Stimulated activated CD8-positive, alpha-beta memory T cell treated with anti-CD3 and anti-CD28 coated beads, Interleukin-12 subunit alpha, Interleukin-12 subunit beta, amount 100 ng/mL, for 4 hours (primary cell): ENCODE measurements at places on chromosomes 4 and X.

GRCh38 chrX:115553171-115553570, 7.8 kb upstream of the PLS3 start:
- DNase-seq = no peak

GRCh38 chr4:74754218-74754617, 40.1 kb downstream of the BTC start:
- DNase-seq = no peak

GRCh38 chr4:35124106-35124505, 1120.2 kb downstream of the ARAP2 start:
- no peak for DNase-seq

GRCh38 chr4:48445704-48446103, 37.4 kb upstream of the SLC10A4 start:
- DNase-seq = no peak

GRCh38 chr4:31370866-31371465, 650.8 kb downstream of the PCDH7 start:
- no peak for DNase-seq

DNA sequence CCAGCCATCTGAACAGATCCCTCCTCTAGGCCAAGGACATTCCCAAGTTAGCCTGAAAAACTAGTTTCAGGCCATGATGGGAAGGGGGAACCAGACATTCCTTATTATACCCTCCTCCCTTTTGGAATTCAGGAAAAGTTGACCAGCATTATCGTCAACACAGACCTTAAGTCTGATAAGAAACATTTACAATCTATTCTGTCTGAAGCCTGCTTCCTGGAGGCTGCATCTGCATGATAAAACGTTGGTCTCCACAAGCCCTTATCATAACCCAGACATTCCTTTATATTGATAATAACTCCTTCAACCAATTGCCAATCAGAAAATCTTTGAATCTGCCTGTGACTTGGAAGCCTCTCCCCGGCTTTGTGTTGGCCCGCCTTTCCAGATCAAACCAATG, 44.3 kb downstream of the EFHC2 start:
- DNase-seq = no peak

GRCh38 chrX:55057675-55058249, 17.1 kb upstream of the PAGE2B start:
- no peak for DNase-seq

- DNase-seq = no peak
Observed at GRCh38 chr4:176292920-176293319, 23.9 kb upstream of the ASB5 start.

DNA sequence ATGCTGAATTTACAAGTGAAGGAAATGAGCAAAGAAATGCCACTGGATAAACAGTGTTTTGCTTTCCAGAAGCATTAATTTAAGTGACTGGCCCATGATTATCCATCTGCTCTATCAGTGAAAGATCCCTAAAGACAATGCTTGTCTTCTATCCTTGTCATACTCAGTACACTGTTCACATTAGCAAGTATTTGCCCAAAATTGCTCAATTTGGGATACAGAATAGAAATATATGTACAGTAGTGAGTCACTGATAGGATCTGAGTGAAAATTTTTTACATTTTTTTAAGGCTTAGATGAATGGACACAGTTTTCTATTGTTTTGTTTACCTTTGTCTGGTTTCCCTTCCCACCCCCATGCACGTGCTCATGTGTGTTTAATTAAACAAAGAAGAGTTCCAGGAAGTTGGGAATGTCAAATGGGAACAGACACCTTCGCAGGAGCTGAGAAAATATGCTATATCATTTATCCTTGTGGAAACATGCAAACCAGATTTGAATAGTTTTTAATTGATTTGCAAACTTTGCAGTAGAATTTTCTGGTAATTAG, 656.3 kb downstream of the RPA4 start:
- no peak for DNase-seq

GRCh38 chrX:9318766-9319165, 146.1 kb upstream of the TBL1X start:
- no peak for DNase-seq

GRCh38 chrX:72079607-72080006, 52.1 kb downstream of the RTL5 start:
- DNase-seq = no peak

DNA sequence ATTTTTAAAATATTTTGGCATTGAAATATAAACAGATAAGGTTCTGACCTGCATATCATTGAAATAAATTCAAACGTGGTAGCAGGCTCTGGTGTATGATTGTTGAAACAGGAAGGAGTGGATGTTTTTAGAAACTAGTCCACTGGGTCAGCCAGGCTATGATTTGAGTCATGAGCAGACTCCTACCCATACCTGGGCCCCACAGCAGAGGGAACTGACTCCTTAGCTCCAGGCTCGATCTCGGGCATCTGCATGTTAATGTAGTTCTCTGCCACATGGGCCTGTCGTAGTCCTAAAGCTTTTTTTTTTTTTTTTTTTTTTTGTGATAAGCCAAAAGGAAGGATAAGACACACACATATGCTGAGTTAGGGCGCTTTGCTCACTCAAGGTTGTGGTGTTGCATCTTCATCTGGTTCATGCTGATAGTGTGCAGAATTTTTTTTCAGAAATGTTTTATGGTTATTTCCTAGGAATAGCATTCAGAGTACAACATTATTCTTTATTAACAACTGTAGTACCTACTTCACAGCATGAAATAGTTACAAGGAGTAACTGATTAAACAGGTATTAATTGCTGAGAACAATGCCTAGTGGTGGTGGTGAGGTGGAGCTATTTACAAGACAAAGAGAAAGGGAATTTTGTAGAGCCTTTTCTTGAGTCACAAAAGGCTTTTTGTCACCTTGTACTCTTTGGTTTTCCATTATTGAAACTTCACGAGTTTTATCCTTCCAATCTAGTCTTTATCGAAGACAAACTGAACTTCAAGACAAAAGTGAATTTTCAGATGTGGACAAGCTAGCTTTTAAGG, 27.3 kb downstream of the OFD1 start:
- DNase-seq = no peak

DNA sequence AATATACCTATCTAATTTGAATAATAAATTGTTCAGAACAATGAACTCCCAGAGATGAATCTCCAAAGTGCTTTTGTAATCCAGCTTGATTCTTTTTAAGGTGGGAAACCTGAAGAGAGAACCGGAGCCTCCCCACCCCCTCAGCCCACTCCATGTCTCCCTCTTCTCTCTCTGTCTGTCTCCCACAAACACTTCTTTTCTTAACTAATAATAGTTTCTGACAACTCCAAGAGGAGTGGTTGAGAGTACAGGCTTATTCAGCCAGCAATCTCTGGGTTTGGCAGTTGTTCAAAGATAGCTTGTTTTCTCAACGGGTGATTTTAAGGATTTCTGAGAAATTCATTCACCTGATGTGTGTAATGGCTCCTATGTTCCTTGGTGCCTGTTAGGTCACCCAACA, 23.4 kb downstream of the PPP4R3C start:
- no peak for DNase-seq

DNA sequence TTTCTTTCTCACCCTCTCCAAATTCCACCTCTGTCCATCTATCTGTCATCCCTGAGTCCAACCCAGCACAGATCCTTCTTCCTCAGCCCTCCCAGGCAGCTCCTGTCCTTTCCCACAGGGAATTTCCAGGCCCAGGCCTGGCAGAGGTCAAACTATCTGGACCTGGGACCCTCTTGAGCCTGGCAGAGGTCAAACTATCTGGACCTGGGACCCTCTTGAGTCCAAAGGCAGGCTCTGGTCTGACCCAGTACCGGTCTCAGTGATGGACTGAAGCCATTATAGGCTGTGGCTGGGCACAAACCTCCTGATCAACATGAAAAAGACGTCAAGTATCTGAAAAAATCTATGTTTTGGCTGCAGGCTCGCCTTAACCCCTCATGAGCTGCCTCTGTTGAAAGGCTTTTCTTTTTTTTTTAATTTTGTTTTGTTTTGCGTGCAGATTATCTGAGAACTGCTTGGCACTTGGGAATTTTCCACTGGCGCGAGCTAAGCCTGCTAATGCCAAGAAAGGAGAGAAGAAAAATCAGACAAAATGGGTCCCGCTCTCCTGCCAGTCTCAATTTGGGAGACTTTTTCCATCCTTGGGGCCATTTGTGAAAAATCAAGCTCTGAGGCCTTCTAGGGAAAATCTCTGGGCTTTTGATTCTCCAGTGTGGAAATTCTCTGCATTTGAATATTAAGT, 31.2 kb downstream of the MSX1 start:
- DNase-seq = no peak

GRCh38 chr4:53854991-53855568, 209.3 kb downstream of the CHIC2 start:
- DNase-seq = no peak

- no peak for DNase-seq
Observed at GRCh38 chr4:84215217-84215616, 283.9 kb downstream of the NKX6-1 start.

- no peak for DNase-seq
Observed at GRCh38 chrX:148629434-148629833, 129.0 kb downstream of the AFF2 start.

GRCh38 chr4:9916346-9916745, 105.0 kb downstream of the SLC2A9 start:
- no peak for DNase-seq

- DNase-seq = no peak
Observed at GRCh38 chr4:123623611-123624010, 227.0 kb downstream of the SPRY1 start.

DNA sequence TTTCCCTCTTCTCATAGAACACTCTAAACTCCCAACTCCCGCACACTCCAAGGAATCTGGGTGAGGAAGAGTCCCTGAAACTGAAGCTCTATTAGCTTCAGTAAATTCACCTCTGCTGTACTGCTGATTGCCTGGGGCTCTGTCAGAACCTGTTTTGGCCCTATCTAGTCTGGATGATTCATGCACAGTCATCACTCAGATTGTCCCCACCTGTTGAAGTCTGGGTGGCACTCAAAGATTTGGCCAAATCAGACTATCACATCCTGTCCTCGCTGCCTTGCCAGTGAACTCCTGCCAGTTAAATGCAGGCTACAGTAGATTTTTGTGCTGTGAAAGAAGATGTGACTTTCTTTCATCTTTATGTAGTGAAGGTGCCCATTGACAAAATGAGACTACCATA, 63.5 kb upstream of the EMCN start:
- no peak for DNase-seq

- no peak for DNase-seq
Observed at GRCh38 chr4:71269233-71269632, 69.6 kb upstream of the SLC4A4 start.

DNA sequence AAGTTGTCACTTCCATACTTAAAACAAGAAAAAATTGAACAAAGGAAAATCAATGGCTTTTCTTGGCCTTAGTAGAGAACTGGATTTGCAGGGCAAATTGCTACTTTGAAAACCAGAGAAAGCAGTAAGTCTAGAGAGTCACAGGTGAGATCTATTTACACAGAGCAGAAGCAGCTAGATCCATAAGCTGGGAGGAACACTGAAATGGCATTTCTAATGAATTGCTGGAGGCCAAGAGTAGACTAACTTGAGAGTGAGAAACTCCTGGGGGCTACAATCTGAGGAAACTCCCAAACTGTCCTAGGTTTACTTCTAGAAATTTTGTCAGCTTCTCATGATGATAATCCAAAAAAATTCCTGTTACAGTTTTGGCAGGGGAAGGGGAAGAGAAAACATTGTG, 133.3 kb downstream of the SPCS3 start:
- no peak for DNase-seq

GRCh38 chr4:112968451-112969159, 80.8 kb upstream of the ANK2 start:
- no peak for DNase-seq

DNA sequence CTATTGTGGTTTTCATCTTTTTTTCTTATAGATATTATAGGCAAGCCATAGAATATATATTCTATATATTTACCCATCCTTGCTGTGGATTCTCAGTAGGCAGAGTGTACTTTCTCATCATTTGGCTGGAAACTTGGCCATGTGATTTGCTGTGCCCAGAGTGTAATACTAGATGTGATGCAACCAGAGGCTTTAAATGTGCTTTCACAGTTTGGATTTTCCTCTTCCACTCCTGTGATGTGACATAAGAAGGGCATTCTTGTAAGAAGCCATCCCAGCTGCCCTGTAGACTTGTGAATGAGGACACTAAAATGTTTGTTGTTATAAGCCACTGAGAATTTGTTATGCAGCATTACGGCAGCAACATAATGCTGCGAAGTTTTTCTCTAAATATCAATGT, 10.4 kb upstream of the HPGDS start:
- DNase-seq = no peak

DNA sequence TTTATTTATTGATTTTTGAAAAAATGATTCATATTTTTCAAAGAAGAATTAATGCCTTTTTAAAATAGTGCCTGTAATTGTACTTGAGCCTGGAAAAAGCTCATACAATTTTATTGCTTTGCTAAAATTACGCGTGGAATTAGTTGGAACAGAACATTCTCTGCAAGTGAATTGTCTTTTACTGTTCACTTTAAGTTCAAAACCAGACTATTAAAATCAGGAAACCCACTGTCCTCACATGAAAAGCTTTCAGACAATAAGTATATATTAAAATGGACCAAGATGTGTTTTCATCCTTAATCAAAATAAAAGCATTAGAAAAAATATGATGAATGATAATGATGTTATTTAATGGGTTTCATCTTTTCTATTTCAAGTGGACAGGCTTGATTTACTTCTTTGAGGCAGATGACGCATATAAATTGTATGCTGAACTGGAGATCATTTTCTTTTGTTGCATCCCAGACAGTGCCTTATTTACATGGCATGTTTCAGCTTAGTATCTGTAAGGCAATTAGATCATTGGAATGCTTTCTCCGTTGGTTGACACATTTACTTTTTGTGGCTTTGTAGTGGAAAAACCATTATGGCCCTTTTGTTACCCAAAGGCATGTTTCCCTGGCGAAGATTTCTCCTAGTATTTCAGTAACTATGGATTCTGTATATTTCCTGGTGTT, 299.0 kb upstream of the MAGEC2 start:
- DNase-seq = no peak

GRCh38 chr4:146214238-146214637, at the start of gene REELD1:
Gene REELD1 (plus strand): TSS chr4:146214538. CDS start chr4:146216953, 2,415 bp downstream.
- no peak for DNase-seq

- DNase-seq = no peak
Observed at GRCh38 chr4:10013722-10014121, 7.6 kb downstream of the SLC2A9 start.

- no peak for DNase-seq
Observed at GRCh38 chrX:79089896-79090584, 54.4 kb upstream of the GPR174 start.

- DNase-seq = no peak
Observed at GRCh38 chr4:70895405-70895804, 6.8 kb upstream of the MOB1B start.
